CD4-positive, alpha-beta T cell treated with Interleukin-15 for 4 hours (primary cell): ENCODE measurements at places on chromosomes 5 and 9.

DNA sequence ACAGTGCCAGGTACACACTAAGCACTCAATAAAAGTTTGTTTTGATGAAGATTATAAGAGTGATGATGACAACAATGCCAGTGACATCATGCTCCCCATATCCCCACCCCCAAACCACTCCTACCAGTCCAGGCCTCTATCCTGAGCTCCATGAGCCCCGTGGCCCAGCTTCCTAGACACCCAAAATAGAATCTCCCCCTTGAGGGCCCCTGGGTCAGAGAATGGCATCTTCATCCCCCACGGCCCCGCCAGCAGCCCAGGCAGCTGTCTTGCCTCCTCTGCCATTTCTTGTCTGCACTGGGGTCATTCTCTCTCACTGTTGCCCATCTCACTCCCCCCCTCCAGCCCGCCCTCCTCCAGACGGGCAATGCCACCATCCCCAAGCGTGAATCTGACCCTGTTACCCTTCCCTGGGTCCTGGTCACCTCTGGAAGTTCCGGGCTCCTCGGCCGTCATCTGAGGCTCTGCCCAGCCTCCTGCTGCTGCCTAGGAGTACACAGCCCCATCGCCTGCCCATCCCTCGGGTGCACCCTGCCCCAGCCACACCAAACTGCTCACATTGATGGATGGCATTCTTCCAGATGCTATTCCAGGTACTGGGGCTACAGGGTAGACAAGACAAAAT lies 76.8 kb upstream of the LMX1B start:
- DNase-seq: no peak

- DNase-seq: no peak
Observed at GRCh38 chr5:56253126-56253525, 20.0 kb upstream of the ANKRD55 start.

- DNase-seq: no peak
Observed at GRCh38 chr9:114417511-114417910, 29.7 kb upstream of the AKNA start.

- DNase-seq: no peak
Observed at GRCh38 chr9:119795395-119795794, 426.2 kb upstream of the BRINP1 start.

- DNase-seq: no peak
Observed at GRCh38 chr5:109291090-109291489, 118.7 kb downstream of the PJA2 start.

DNA sequence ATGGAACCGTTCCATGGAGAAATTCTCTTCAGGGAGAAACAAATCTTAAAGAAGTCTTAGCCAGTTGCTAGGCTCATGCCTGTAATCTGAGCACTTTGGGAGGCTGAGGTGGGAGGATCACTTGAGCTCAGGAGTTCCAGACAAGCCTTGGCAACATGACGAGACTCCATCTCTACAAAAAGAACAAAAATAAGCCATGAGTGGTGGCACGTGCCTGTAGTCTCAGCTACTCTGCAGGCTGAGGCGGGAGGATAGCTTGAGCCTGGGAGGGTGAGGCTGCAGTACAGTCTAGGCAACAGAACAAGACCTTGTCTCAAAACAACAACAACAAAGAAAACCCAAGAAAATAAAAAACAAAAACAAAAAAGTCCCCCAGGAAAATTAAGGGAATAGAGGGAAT lies 8.2 kb downstream of the HSPB3 start:
- DNase-seq: no peak

GRCh38 chr9:96193236-96193755 lies 108.7 kb downstream of the HSD17B3 start:
- no peak for DNase-seq

GRCh38 chr5:64330728-64331231 lies 165.1 kb downstream of the RNF180 start:
- DNase-seq: no peak
